ENCODE measurements at places on chromosomes 16 and 17. TPM values are rescaled to one million over a fixed set of nuclear protein-coding genes. Genes with fewer than 3 reads are reported as not detected.

Gene GNGT2
- total RNA-seq: 18.2 TPM

Gene IKZF3
- total RNA-seq: 15.9 TPM

Gene PRR15L
- not detected for total RNA-seq

Gene HYDIN
- total RNA-seq: not detected

Gene FNDC8
- total RNA-seq: not detected

Gene KDM6B
- total RNA-seq: 121 TPM

Gene XAF1
- 34.1 TPM for total RNA-seq

Gene RNF43
- total RNA-seq: 0.95 TPM

Gene TMC5
- not detected for total RNA-seq

Data from activated CD4-positive, alpha-beta T cell treated with anti-CD3 and anti-CD28 coated beads, Interleukin-2, amount 10 ng/mL, durations not matched to agents 24 days and 14 days (primary cell).